Right lung (tissue), 10 donors: ENCODE measurements at places on chromosomes 11 and 22.

DNA sequence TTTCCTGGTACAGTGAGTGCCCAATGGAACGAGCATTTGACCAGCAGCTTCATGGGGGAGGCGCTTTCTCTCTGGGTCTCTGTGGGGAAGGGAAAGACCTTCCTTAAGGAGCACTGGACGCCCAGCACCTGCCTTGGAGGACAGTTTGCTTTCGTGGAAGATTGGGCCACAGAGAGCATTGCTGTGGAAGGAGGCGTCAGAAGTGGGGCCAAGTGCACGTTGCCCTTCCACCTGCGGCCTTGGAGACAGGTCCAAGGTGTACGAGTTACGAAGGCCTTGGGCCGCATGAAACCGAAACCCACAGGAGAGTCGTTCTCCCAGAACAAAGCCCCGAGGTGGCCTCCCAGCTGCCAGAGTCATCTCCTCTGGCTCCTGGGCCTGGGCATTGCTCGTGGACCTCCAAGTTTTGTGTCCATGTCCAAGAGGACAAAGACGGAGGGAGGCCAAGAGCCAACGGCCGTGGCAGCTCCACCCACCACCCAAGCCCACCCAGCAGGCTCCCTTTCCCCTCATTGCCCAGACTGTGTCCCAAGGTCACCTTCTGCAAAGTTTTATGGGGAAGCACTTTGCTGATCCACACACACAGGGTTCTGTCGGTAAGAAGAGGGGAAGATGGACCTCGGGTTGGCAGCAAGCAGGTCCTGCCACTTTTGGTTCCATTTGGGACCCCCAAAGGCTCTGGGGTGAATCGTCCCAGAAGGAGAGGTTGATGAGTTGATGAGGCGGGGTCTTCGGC lies 5.8 kb upstream of the NLRP6 start:
- DNase-seq, result no peak

- DNase-seq, result no peak
Observed at GRCh38 chr11:27699926-27700350, 317 bp downstream of the BDNF start.

GRCh38 chr11:6799402-6799801 lies at the start of gene OR6A2:
OR6A2 (minus strand) TSS chr11:6799689; CDS start chr11:6795708, 3,981 bp downstream.
- DNase-seq, result no peak

DNA sequence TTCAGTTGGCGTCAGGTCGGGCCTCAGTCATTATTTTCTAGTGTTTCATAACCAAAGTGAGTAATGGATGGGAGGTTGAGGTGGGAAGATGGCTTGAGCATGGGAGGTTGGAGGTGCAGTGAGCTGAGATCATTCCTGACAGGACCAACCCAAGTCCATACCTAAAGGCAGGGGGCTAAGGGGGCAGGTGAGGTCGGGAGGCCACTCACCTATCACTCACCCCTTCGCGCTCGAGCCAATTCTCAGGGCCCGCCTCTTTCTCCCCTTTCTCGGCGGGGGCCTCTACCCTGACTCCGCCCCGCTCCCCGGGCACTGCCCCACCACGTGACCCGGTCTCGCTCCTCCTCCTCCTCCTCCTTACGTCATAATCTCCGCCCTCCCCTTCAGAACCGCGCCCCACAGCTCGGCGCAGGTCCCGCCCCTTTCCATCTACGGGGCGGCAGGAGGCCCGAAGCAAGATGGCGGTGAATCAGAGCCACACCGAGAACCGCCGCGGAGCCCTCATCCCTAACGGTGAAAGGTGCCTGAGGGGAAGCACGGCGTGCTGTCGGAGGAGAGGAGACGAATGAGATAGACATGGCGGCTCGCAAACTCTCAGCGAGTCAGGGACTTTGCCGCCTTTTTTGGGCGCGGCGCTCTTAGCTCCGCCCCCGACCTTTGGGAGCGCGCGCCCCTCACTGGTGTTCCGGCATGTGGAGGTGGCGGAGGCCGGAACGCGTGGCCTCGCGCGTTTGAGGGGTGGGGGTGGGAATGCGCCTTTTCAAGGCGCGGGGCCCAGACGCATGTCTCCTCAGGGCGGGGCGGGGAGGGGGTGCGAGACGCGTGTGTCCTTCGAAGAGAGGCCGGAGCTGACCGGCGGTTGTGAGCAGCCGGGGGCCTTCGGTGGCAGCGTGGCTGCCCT lies at the start of gene WBP2NL:
WBP2NL (plus strand) TSS at position 428 of the 901 bp plus-strand sequence; CDS start at position 459, 31 bp downstream.
- DNase-seq, result peak; percentile 71

GRCh38 chr11:106998116-106998915 lies 20.0 kb downstream of the GUCY1A2 start:
- no peak for DNase-seq

DNA sequence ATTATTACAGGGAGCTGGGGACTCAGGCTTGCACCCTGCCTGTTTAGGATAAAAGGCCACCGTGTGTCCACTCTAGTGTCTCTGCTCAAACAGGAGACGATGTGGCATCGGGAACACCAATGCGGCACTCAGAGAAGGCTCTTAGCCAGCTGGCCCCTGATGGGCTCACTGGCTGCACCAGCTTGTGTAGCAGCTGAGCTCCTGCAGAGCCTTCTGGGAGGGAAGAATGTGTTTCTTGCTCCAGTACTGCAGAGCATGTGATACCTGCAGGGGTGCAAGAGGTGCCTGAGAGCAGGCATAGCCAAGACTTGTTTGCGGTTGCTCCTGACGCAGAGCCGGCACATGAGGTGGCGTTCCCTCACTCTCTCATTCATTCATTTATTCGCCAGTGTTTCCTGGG lies 44.4 kb upstream of the KCNQ1OT1 start:
- DNase-seq, result no peak

- DNase-seq, result no peak
Observed at GRCh38 chr11:32213223-32213622, 122.3 kb downstream of the RCN1 start.

GRCh38 chr22:48449466-48450187 lies 1378.0 kb downstream of the BRD1 start:
- DNase-seq, result no peak

- DNase-seq, result no peak
Observed at GRCh38 chr11:1917523-1918435, 1.7 kb upstream of the TNNT3 start.

GRCh38 chr11:3840870-3841425 lies at the start of gene RHOG:
RHOG (minus strand) TSS chr11:3840959; CDS start chr11:3828138, 12,821 bp downstream.
- peak; percentile 71 for DNase-seq
